Upper lobe of left lung (tissue), 6 donors: ENCODE measurements at places on chromosomes 5 and 9.

GRCh38 chr5:39040875-39041274, 33.3 kb downstream of the RICTOR start:
- H3K27me3 ChIP-seq = no peaks in the 10 kb centered on the region
- no peaks in the 10 kb centered on the region for H3K4me1 ChIP-seq
- DNase-seq = no peak

DNA sequence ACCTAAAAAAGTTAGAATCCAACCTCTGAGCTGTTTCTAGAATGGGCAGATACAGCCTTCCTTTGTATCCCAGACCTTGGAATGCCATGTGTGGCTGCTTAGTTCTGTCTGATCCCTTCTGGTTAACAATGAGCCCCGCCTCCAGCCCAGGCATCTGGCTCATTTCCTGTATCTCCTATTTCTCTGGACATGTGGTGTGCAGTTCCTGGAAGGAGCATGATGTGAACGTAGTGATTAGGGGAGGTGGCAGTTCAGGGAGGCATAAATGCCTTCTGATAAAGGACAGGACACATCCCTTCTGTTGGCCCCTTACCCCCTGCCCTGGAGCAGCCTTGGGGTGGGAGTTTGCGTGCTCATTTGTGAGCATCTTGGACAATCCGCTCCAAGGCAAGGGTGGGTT, 243.0 kb downstream of the ZSWIM6 start:
- H3K4me3 ChIP-seq = no peak overlapping the region
- H3K27me3 ChIP-seq = no peaks in the 10 kb centered on the region
- DNase-seq = no peak
- no peak overlapping the region for H3K27ac ChIP-seq
- H3K4me1 ChIP-seq = peaks cover 6% of the 10 kb centered on the region

DNA sequence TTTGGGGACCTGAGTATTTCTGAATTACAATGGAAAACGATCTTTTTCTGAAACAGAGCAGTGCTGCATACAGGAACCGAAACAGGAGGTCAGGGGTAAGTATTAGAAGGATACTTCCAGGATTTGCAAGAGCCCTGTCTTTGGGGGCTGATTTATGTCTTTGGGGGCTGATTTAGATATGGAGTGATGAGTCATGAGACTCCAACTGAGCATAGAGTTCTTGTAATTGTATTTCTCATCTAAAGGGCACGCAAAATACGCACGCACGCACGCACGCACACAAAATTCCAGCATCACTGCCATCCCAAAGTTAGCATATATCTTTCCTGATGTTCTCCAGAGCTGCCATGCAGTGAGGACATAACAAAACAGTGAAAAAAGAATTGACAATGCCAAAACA, 414.8 kb upstream of the CCNH start:
- H3K27ac ChIP-seq = no peak overlapping the region
- no peak overlapping the region for H3K4me3 ChIP-seq
- no peaks in the 10 kb centered on the region for H3K4me1 ChIP-seq
- DNase-seq = no peak

DNA sequence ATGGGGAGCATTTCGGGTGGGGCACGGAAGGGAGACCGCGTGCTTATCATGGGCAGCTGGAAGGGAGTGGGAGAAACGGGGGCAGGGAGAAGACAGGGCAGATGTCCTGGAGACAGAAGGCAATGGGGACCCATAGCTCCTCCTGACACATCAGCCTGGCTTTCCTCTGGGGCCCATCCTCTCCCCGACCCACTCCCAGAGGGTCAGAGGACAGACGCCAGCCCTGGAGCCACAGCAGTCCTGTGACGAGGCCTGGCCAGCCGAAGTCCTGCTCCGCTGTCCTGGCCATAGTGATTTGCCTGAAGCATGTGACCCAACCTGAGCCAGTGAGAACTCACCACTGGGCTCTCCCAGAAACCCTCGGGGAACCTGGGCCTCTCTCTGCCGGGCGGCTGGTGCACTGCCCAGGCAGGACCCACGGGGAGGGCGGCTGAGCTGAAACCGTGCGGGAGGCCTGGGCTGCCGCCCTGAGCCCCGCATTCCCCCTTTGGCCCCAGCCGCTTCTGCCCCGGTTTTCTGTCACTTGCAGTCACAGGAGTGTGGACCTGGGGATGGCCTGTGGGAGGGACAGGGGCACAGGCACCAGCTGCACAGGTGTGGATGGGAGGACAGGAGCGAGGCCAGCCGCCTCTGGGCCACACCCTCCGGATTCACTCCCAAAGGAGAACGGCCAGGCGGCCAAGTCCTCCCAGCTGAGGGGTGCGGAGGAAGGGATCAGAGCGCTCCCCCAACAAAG, 19.8 kb downstream of the ADAMTS2 start:
- H3K4me3 ChIP-seq = no peak overlapping the region
- no peaks in the 10 kb centered on the region for H3K4me1 ChIP-seq
- DNase-seq = peak; percentile 74

DNA sequence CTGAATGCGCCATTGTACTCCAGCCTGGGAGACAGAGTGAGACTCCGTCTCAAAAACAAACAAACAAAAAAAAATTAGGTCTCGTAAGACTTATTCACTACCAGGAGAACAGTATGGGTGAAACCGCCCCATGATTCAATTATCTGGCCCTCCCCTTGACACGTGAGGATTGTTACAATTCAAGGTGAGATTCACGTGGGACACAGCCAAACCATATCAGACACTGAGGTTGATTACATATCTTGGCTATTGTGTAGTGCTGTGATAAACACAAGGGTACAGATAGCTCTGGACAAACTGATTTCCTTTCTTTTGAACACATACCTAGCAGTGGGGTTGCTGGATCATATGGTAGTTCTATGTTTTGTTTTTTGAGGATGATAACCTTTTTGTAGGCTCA, 42.4 kb upstream of the PWWP2A start:
- no peak for DNase-seq
- H3K27ac ChIP-seq = no peak overlapping the region
- H3K27me3 ChIP-seq = no peaks in the 10 kb centered on the region
- H3K36me3 ChIP-seq = no peaks in the 10 kb centered on the region
- H3K4me1 ChIP-seq = peaks cover 16% of the 10 kb centered on the region

GRCh38 chr5:130282049-130282448, 377.8 kb downstream of the CHSY3 start:
- H3K4me1 ChIP-seq = no peaks in the 10 kb centered on the region
- H3K27ac ChIP-seq = no peak overlapping the region
- no peak for DNase-seq
- no peak overlapping the region for H3K4me3 ChIP-seq
- no peaks in the 10 kb centered on the region for H3K27me3 ChIP-seq

- no peaks in the 10 kb centered on the region for H3K36me3 ChIP-seq
- H3K4me1 ChIP-seq = no peaks in the 10 kb centered on the region
- no peak overlapping the region for H3K4me3 ChIP-seq
- H3K27ac ChIP-seq = no peak overlapping the region
- DNase-seq = no peak
- no peaks in the 10 kb centered on the region for H3K27me3 ChIP-seq
Observed at GRCh38 chr9:110951805-110952539, 86.3 kb downstream of the LPAR1 start.

GRCh38 chr9:27059412-27059811, 49.6 kb upstream of the TEK start:
- H3K36me3 ChIP-seq = no peaks in the 10 kb centered on the region
- no peak for DNase-seq
- H3K27ac ChIP-seq = no peak overlapping the region

DNA sequence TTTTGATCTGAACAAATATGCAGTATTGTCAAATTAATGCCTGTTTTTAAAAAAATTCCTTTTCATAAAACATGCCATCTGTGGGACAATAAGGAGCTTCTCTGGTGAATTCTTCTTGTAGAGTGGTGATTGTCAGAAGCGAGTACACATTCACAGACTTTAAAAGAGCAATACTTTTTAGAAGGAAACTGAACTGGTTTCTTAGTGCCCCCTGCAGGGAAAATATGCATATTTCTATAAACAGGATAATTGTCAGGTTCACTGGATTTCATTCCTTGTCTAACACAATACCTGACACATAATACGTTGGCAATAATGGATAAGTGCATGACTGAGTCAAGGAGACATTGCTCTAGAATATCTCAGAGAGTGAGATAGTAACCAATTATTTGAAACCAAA, 133.7 kb downstream of the KIF4B start:
- no peaks in the 10 kb centered on the region for H3K27me3 ChIP-seq
- H3K36me3 ChIP-seq = no peaks in the 10 kb centered on the region
- H3K4me3 ChIP-seq = no peak overlapping the region
- H3K27ac ChIP-seq = no peak overlapping the region
- no peak for DNase-seq
- H3K4me1 ChIP-seq = no peaks in the 10 kb centered on the region

DNA sequence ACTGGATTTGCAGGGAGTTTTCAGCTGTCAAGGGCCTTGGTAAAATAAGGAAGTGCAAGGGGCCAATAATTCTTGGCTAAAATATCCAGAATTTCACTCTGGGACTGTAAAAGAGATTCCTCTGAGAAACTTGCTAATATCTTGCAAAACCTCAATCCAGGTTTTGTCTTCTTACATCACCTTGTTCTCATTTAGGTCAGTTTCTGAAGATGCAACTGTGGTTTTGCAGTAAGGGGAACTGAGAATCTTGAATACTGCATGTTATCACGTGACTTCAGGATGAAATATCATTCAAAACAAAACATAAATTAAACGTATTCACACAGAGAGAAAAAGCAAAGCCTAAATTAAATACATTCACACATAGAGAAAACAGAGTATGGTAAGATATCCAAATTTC, 35.0 kb upstream of the RIC1 start:
- H3K4me1 ChIP-seq = peaks cover 6% of the 10 kb centered on the region
- DNase-seq = no peak
- H3K36me3 ChIP-seq = no peaks in the 10 kb centered on the region
- H3K4me3 ChIP-seq = no peak overlapping the region
- no peak overlapping the region for H3K27ac ChIP-seq
- no peaks in the 10 kb centered on the region for H3K27me3 ChIP-seq

DNA sequence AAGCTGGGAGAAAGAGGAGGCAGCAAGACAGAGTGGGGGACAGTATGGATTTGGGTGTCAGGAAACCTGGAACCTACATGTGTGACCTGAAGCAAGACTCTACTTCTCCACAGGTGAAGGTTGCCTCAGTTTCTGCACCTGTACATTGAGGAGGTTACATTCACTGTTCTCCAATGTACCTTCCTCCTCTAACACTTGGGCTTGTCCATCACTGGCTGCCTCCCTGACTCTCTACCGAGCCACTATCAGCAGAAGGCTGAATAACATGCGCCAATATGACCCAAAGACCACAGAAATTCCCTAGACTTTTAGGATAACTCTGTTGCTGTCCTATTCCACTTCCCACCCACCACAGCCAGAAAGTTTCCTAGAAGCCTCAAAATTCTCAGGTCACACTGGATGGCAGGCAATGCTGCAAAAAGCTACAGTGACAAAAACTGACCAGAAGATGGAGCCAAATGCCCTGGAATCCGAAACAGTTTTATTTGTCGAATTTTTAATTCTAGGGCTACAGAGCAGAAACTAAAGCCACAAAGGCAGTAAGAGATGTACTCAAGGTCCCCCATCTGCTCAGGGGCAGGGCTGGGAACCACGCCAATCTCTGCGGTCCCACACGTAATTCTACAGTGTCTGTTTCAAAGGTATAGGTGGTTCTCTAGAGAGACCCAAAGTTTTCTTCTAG, 64.4 kb downstream of the FAM114A2 start:
- DNase-seq = no peak
- no peak overlapping the region for H3K27ac ChIP-seq
- no peaks in the 10 kb centered on the region for H3K27me3 ChIP-seq
- H3K4me3 ChIP-seq = no peak overlapping the region

DNA sequence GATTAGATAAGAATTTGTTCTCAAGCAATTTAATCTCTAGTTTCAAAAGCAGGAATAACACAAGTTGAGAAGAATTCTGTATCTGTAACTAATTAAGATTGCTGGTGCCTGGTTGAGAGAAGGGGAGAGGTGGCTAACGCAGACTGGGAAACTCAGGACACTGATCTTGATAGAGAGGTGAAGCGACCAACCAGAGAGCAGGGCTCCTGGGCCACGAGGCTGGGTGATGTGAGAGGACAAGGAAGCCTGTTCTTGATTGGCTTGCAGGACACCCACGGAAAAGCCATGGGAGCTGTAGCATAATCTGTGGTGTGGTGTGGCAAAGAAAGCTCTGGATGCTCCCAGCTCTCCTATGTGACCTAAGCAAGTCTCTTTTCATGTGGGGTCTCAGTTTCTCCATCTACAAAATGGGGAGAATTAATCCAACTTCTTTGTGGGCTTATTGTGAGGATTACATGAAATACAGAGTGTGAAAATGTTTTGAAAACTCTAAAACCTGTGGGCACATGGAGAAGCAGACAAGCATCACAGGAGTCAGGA, 594.1 kb upstream of the BRINP1 start:
- H3K36me3 ChIP-seq = no peaks in the 10 kb centered on the region
- H3K27ac ChIP-seq = no peak overlapping the region
- no peak overlapping the region for H3K4me3 ChIP-seq

DNA sequence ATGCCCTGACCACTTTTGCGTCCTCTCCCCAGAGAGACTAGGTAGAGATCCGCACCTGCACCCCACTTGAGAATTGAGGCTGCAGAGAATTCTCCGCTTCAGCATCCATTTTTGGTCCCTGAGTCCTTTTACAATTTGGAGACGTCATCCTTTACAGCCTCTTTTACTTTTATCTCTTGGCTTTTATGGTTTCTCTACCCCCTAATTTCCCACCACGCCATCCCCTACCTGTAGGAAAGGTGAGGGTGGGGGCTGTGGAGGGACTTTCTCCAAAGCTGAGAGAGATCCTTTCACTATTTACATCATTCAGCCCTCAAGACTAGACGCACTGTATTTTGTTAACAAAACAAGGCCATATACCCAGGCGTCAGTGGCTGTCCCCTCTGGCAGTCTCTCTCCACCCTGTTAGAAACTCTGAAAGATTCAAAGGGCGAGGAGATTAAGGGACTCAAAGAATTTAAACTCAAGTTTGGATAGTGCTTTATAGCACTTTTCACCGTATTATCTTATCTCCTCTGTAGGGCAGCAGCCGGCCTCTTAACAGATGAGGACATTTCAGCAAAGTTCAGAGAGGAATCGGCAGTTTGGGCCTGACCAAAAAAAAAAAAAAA, 1.7 kb downstream of the MSX2 start:
- DNase-seq = no peak
- no peaks in the 10 kb centered on the region for H3K27me3 ChIP-seq
- H3K4me1 ChIP-seq = peaks cover 16% of the 10 kb centered on the region
- H3K27ac ChIP-seq = no peak overlapping the region

DNA sequence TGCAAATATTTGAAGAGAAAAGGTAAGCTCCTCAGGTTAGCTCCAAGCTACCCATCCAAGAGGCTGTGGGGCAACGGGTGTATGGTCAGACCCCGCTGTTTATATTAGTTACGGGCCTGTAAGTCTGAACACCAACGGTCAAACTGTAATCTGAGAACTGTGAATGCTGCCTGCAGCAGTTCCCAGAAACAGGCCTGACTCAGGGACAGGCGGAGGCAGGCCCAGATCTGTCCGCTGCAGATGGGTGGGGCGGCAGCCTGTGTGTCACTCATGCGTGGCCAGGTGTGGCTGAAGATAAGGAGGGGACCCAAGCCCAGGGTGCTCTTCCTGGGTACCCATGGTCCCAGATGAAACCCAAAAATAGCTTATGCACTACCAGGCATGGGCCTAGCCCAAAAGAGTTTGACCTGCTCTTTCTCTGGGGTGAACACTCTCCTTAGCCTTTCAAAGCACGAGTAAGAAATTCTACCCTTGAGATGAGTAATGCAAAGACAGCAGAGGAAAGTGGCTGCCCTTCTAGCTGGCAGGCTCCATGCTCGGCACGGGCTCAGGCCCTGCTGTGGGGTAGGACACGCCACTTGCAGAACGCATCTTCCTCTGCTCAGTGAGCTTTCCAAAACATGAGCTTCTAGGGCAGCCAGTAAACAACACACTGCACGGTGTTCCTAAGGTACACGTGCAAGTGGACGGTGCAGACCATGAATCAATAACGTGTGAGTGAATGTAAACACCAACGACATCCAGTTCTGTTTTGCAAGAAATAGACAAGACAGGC, 9.1 kb downstream of the UBAC1 start:
- no peaks in the 10 kb centered on the region for H3K27me3 ChIP-seq
- DNase-seq = no peak
